ENCODE measurements at places on chromosomes 1 and 21.

GRCh38 chr1:215599418-215600074 is 32.4 kb downstream of the KCTD3 start:
- DNase-seq = peak; percentile 23

- DNase-seq = no peak
These were observed 66.4 kb downstream of the DAB1 start for GRCh38 chr1:57357462-57357861.

- no peak for DNase-seq
These were observed 323.9 kb downstream of the DISC1 start for GRCh38 chr1:231950331-231951128.

- DNase-seq = no peak
These were observed 17.5 kb downstream of the ZBTB18 start for GRCh38 chr1:244068567-244068966.

Data from DMS 273 treated with DMSO at 0.1 percent for 48 hours (cell line).